Activated T-cell treated with anti-CD3 and anti-CD28 coated beads for 1 hour (primary cell): ENCODE measurements at places on chromosomes 13 and 19.

DNA sequence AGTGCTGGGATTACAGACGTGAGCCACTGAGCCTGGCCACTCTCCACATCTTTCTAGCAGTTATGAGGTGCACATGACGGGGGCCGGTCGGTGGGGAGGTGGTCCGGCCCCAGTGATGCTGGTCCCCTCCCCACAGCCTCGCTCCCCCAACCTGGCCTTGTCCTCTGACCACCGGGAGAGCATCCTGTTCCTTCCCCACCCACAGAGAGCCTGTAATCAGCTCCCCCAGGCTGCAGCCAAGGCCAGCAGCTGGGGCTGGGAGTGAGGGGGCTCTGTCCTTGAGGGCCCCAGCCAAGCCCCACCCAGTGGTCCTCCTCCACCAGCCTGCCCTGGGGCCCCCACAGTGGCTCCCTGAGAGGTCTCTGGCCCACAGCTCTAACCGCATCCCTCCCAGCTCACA lies 3.0 kb upstream of the INSL3 start:
- DNase-seq: no peak

DNA sequence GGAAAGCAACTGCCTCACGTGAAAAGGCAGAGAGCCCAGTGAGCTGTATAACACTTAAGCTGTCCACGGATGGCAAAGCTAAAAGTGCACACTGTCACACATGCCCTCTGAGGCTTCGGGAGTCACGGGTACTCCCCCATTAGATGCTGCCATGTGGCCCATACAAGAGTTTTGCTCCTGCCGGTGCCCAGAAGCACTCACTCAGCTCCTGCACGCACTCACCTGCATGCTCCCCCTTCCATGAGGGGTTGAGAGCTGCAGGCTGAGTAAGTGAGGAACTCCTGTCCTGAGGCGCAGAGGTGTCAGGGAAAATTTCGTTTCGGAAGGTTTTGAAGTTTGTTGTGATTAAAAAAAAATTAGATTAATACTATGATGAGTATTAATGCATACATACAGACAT lies 939.2 kb upstream of the ATXN8OS start:
- no peak for DNase-seq

GRCh38 chr19:44112802-44113137 lies 429 bp upstream of the ZNF225 start:
- no peak for DNase-seq

DNA sequence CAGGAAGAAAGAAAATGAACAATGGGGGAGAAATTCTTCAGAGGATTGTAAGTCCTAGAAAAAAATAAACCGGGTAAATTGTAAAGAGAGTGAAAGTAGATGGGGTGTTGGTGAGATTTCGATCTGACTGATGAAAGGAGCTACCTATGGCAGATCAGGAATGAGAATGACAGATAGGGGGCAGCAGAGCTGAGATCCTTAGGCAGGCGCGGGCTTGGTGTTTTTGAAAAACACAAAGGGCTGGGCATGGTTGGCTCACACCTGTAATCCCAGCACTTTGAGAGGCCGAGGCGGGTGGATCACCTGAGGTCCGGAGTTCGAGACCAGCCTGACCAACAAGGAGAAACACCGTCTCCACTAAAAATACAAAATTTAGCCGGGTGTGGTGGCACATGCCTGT lies 1468.6 kb upstream of the SLC10A2 start:
- no peak for DNase-seq

- DNase-seq: no peak
Measured at GRCh38 chr19:8611391-8611876, 919 bp upstream of the ADAMTS10 start.

DNA sequence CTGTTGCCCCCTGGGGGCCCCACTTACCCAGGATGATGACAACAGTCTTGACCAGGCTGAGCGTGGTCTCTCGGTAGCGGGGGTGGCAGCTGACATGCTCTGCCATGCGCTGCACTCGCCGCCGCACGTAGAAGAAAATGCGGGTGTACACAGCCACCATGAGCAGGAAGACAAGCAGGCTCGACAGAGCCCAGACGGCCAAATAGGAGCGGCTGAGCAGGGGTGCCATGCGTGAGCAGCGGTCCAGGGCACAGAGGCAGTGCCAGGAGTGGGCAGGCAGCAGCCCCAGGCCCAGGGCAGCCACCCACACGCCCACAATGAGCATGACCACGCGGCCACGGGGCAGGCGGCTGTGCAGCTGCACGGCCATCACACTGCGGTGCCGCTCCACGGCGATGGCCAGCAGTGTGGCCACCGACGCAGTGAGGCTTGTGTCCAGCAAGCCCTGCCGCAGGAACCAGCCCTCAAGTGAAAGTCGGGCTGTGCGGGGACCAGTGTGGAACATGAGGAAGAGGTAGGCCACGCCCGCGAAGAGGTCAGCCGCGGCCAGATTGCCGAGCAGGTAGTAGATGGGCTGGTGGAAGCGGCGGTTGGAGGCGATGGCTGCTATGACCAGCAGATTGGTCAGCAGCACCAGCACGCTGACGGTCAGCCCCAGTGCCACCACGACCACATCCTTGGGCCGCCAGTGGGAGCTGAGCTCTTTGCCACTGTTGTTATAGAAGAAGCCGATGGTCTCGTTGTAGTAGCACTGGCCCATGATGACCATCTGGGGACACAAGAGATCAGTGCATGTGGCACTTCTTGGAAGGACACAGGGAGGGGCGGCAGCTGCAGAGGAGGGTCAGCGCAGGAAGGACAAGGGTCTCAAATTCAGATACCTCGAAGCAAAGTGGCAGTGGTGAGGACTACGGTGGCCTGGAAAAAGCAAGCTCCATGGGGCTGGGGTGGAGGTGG lies 1.2 kb downstream of the LPAR2 start:
- DNase-seq: no peak

- DNase-seq: no peak
Measured at GRCh38 chr19:46544651-46545050, 49.0 kb upstream of the PNMA8B start.

- no peak for DNase-seq
Measured at GRCh38 chr13:56988543-56988942, 152.2 kb upstream of the PRR20A start.

- no peak for DNase-seq
Measured at GRCh38 chr13:113027566-113027965, 58.6 kb downstream of the MCF2L start.

DNA sequence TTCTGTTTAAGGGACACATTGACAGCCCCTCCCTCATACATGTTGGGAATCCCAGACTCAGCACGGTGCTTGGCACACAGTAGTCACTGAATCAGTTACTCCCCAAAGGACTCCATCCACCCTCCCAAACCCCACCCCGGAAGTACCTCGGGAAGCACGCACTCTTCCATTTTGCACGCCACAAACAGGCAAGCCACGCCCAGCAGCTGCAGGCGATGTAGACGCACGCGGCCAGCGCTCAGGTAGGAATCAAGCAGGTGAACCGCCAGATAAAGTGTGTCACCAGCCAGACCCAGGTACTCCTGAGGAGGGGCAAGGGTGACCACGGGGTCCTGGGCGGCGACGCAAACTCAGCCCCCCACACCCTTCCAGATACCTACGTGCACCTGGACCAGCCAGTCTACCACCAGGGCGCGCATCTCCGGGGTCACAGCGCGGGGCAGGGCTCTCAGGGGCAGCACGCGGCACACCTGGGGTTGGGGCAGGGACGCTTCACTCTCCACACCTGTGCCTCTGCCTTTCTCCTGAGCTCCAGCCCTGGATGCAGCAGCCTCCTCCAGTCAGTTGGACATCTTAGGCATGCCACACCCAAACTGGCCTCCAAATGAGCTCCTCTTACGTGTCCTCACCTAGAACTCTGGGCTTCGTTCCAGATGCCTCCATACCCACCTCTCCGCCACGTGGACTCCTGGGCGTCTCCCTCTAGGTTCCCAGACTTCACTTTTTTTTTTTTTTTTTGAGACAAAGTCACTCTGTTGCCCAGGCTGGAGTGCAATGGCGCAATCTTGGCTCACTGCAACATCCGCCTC lies 1.9 kb downstream of the CCNP start:
- no peak for DNase-seq

GRCh38 chr13:37546087-37546486 lies 52.5 kb downstream of the POSTN start:
- DNase-seq: no peak

DNA sequence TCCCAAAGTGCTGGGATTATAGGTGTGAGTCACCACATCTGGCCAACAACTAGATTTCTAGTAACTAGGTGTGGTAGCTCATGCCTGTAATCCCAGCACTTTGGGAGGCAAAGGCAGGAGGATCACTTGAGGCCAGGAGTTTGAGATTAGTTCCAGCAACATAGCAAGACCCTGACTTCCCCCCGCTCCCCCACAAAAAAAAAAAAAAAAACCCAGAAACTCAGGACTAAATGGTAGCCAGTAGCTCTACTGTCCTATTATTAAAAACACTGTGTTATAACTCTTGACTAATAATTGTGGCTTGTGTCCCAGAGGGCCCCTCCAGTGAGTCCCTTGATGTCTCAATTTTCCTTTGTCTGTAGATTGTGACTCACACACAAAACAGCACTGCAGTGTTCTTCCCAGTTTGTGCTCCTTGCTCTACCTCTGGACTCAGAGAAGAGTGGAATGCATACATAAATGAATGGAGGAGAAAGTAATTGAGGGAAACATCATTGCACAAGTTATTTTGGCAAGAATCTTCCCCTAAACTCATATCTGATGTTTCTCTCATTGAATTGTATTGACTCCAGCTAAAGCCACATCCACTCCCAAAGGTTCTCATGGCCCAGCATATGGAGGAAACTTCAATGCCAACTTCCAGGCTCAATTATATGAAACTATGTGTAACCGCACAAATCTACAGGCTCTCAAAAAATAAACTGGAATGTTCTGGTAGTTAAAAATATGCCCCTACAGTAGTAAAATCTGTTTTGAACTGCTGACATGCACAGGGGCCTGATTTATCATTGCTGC lies 8.8 kb downstream of the TPT1 start:
- no peak for DNase-seq

DNA sequence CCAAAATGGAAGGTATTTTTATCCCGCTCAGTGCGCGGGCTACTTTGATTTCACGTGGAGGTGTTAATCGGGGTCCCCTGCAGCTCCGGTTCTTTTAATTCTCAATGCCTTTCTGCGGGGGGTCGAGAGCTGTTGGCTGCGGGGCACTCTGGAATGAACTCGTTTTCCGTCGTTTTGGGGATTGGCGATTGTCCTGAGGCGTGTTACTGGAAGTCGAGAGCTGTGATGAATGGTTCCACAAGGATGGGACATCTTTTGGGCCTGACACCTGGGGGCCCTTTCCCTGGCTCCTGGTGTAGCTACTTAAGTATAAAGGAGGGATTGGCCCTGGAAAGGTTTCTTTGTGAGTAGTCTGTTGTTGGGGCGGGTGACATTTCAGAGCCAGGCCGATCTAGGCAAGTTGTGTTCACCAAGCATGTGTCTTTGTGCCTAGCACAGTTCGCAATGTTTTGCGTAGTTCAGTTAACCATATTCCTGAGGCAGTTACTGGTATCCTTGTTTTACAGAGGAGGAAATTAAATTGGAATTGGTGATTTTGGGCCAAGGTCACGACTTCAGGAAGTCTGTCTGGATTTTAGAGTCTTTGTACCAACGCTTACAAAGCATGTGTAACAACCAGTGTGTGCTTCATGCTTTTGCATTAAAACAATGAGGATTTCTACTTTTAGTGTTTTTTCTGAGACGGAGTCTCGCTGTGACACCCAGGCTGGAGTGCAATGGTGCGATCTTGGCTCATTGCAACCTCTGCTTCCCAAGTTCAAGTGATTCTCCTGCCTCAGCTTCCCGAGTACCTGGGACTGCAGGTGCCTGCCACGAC lies 846 bp downstream of the RPL13A start:
- no peak for DNase-seq

DNA sequence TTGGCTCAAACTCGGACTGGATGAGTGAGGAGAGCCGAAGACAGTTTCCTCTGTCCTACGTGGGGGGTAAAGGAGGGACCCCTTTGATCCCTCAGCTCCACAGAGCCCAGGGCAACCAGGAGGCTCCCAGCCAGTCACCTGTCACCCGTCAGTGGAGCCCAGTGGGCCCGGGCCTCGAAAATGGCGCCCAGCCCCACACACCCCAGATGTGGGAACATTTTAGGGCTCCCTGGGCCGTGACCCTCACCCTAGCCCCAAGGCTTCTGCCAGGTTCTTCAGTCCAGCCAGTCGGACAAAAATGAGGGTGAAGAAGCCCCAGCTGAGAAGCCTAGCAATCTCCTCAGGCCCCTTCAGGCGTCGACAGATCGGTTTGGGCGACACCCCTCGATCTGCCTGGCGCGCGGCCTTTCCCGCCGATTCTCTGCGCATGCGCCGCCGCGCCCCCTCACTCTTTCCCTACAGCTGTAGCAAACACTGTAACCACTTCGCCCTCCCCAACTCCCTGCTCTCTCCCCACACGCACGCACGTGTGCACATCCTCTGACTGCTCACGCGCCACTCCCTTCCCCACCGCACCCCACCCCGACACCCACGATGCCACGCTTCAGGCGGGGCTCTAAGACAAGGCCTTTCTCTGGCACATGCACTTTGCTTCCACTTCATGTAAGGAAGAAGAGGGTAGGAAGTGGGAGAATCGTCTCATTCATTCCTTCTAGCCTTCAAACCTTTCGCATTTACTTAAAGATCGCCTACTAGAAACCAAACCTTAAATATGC lies at the start of gene SLC6A16:
SLC6A16 (minus strand) TSS at position 391 of the 776 bp plus-strand sequence. CDS start 13,844 bp downstream, outside the sequence.
- no peak for DNase-seq

DNA sequence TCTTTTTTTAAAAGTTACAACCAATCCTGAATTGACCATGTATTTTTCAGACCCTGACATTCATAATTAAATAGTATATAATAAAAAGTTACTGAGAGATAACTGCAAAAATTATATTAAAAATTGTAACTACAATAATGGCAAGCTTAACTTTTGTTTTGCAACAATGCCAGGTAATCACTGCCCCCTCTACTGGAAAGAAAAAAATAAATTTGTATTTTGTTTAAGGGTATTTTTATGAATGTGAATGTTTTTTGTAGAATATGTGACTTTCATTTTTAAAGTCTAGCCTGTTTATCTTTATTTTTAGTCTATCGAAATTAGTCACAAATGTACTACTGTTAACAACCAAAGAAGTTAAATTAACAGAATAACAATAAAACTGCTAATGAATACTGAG lies 21.7 kb downstream of the MRPS31 start:
- no peak for DNase-seq

GRCh38 chr13:76634431-76635191 lies 251.6 kb downstream of the KCTD12 start:
- no peak for DNase-seq

DNA sequence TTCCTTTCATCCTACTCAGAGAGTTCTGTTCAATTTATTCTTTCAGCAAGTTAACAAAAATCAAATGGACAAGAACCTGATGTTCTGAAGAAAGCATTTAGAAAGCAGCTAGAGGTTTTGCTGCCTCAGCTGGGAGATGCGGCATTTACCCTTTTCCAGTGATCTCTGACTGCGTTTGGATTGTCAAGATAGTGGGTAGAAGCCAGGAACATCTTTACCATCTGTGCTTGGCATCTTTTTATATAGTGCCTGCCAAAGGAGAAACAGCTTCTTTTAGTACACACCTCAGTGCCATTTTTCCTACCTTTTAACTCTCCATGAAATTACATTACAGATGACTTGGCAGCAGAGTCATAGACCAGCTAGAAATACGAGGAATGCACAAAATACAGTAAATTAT lies 680.8 kb downstream of the SLITRK1 start:
- no peak for DNase-seq

DNA sequence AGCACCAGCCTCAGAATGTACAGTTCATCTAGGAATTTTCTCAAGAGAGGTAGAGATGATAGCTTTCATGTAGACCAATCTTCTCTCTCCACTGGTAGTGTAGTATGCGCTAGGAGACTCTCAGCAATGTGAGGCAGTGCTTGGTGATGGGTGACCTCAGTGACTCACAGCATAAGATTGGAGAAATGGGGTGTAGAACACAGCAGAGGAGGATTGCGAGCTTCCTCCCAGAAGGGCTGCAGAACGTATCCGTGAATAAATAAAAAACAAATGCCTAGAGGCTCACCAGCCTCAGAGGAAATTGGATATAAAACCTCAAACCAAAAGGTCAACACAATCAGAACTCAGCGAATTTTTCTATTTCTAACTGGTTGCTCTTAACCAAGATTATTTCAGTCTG lies 182.9 kb upstream of the RXFP2 start:
- DNase-seq: no peak
